ENCODE measurements at places on chromosomes 13 and 19. TPM values are rescaled to one million over a fixed set of nuclear protein-coding genes. Genes with fewer than 3 reads are reported as not detected.

The MIA gene
- not detected for total RNA-seq

The LHB gene
- 0.89 TPM for total RNA-seq

The SBK2 gene
- total RNA-seq, result not detected

The CBARP gene
- total RNA-seq, result 0.64 TPM

The PTH2 gene
- not detected for total RNA-seq

The LCP1 gene
- total RNA-seq, result under 0.01 TPM

The PTPRH gene
- total RNA-seq, result 0.13 TPM
